ENCODE measurements at places on chromosomes 12 and 14.

GRCh38 chr14:64117671-64118402 is 176.3 kb downstream of the ESR2 start:
- DNase-seq: no peak

GRCh38 chr14:102652194-102652593 is 59.7 kb downstream of the RCOR1 start:
- DNase-seq: no peak

GRCh38 chr12:108315486-108316105 is 23.5 kb downstream of the CMKLR1 start:
- no peak for DNase-seq

DNA sequence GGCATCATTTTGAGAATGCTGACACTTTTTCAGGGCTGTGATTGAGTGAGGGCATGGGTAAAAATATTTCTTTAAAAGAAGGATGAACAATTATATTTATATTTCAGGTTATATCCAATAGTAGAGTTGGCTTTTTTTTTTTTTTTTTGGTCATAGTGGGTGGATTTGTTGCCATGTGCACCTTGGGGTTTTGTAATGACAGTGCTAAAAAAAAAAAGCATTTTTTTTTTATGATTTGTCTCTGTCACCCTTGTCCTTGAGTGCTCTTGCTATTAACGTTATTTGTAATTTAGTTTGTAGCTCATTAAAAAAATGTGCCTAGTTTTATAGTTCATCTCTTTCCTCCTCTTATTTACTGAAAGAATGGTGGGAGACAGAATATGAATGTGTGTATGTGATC is 1.4 kb upstream of the RAB5B start:
- DNase-seq: no peak

DNA sequence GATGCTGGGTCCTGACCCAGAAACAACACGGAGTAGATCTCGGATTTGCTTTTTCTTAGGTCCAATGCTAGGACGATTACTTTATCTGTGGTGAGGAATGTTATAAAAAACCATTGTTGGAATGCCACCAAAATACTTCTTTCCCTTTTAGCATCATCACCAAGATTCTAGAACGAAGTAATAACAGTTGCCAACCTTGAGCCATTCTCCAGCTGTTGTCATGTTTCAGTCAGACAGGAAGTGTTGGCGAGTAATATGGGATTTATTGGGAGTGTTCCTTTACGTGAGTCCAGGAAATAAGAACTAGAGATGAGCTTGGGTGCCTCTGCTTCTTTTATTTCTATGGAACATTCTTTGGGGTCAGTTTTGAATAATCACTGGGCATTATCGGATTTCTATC is 892.9 kb downstream of the DIO2 start:
- no peak for DNase-seq

DNA sequence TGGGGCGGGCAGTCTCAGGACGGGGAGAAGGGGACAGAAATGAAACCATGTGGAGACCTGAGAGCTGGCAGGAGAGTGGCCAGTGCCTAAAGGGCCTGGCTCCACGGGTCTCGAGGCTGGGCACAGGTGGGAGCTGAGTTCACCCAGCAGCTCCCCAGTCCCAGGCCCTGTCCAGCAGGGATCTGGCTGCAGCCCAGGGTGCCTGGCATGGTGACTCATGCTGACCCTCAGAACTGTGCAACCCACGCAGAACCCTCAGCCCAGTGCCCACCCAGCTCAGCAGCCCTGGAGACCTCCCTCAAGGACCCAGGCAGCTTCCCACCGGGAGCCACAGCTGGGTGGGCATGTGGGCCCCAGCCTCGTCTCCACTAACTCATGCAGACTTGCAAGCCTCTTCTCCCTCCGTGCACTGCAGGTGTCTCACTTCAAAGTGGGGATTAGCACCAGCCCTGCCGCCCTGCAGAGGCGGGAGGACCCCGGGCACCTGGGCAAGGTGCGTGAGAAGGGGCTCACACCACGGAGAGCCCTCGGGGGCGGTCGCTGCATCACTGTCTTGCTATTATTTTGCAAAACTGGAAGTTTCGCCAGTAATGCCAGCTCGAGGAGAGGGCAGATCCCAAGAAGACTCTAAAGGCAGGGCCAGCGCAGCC is 46.3 kb downstream of the CCNK start:
- DNase-seq: no peak

DNA sequence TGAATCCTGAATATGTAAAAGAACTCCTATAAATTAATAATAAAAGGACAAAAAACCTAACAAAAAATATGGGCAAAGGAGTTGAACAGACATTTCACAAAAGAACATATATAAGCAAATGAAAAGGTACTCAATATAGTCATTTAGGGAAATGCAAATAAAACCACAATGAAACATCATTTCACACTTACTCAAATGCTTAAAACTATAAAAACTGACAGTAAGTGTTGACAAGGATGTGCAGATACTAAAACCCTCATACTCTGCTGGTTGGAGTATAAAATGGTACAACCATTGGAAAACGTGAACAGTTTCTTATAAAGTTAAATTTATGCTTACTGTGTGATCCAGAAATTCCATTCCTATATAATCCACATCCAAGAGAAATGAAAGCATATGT is 247.1 kb downstream of the GXYLT1 start:
- DNase-seq: no peak

DNA sequence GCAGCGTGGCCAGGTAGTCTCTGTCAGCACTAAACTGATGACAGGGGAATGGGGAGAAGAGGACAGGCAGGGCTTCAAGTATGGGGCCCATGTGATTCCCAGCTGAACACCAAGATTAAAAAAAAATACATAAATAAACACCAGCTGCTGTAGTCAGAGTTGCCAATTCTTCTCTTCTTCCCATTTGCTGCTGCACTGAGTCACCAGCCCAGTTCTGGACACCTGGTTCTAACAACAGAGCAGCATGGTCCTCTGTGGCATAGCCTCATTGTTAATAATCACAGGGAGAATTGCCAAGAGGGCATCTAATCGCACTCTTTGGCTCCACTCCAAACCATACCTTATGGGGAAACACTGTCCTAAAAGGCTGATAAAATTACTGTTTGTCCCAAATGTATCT is 15.1 kb downstream of the PPM1H start:
- no peak for DNase-seq

DNA sequence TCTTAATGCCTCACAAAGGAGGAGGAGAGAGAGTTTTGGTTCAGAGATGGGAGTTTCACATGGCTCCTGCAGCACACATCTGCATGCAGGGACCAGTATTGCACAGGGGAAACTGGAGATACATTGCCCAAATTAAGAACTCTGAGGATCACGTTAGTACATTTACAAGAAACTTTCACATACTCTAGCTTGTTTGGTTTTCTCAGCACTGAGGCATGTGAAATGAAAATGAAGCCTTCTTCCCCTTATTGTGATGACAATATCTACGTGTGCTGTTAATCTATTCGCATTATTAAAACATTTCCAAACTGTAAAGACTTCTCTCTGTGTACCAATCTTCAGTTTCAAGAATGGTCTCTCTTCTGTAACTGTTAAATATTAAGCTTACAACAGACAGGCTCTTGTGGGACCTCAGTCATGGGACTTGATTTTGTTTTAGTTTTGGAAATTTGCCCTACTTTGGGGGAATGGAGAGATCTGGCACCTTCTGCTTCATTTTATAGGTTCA is 124.7 kb downstream of the DAAM1 start:
- no peak for DNase-seq

DNA sequence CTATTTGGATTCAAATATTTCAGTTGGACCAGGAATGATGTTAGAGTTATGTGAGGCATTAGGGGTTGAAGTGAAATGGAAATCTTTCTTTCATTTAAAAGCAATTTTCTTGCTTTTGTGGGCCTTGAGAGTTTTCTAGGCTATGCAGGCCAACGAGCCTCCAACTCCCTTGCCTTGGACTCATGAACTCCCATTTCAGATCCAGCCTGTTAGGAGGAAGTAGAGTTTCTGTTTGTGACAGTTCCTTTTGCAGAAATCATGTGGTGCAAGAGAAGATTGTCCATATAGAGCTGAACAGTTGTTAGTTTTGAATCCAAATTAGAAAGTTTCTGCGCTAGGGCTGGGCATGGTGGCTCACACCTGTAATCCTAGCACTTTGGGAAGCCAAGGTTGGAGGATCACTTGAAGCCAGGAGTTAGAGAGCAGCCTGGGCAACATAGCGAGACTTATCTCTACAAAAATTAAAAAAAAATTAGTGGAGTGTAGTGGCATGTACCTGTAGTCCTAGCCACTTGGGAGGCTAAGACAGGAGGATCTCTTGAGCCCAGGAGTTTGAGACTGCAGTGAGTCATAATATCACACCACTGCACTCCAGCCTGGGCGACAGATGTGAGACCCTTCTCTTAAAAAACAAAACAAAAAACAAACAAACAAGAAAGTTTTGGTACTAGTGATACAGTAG is 47.3 kb upstream of the MED13L start:
- no peak for DNase-seq

GRCh38 chr12:89661706-89662330 is 46.8 kb downstream of the ATP2B1 start:
- DNase-seq: no peak

DNA sequence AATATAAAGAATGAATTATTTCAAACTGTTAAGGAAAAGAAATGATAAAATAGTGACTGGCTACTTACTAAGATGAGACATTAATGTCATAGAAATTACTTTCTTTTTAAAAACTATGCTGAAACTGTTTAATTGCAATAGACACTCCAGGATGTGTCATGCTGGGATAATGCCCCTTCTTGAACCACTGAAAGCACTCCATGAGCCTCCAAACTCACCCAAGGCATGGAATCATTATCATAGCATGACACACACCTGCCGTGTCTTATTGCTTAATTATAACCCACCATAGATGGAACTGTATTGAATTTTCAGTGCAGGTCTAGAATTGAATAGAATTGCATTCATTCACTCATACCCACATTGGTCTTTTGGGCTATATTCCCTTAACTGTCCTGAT is 4.3 kb downstream of the MBIP start:
- no peak for DNase-seq

DNA sequence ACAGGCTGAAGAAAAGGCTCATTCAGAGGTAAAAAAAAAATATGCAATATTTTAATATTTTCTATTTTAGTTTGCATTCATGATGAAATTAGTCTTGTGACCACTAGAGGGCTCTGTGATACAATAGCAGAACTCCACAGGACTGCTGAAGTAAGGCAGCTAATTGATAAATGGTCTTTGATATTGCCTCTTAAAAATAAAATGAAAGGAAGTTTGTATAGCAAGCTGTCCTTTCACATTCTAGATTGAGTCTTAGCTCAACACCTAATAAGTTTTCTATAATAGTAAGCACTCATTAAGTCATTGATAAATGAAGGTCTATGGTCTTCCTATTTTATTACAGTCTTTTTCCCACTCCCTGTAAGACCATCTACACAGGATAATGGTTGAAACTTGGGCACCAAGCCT is 315.7 kb downstream of the NAV3 start:
- DNase-seq: peak; percentile 61

- no peak for DNase-seq
Observed at GRCh38 chr12:95368931-95369330, 105.0 kb upstream of the METAP2 start.

- peak; percentile 36 for DNase-seq
Observed at GRCh38 chr12:63826006-63826585, 18.4 kb upstream of the SRGAP1 start.

DNA sequence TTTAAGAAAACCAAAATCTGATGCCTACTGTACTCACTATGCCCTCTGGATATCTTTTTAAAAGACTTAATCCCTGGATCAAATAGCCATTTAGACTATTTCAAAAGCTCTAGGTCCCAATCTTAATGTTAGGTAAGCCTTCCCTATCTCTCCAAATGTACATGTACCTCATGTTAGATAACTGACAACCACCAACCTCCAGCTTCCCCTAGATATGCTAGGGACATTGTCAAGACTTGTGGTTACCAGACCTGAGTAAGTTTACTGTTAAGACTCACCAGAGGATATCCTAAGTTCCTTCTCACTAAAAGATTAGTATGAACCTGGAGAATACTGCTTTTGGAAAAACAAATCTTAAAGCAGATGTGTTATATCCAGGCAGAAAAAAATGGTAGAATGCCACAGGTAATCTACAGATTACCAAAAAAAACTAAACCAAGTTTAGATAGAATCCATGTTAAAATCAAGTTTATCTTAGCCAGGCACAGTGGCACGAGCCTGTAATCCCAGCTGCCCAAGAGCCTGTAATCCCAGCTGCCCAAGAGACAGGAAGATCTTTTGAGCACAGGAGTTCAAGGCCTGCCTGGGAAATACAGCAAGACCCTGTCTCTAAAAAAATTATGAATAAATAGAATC is 9.7 kb downstream of the NAP1L1 start:
- DNase-seq: no peak

DNA sequence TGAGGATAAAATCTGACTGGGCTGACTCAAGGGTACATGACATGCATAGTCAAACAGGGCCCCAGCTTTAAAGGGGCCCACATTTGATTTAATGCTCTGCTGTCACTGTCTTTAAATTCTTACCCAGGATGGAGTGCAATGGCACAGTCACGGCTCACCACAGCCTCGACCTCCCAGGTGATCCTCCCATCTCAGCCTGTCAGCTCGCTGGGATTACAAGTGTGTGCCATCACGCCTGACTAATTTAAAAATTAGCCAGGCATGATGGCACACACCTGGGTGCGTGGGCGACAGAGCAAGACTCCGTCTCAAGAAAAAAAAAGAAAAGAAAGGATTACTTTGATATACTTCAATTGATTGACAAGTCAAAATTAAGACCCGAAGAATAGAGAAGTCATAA is 9.2 kb upstream of the PLBD1 start:
- peak; percentile 93 for DNase-seq

DNA sequence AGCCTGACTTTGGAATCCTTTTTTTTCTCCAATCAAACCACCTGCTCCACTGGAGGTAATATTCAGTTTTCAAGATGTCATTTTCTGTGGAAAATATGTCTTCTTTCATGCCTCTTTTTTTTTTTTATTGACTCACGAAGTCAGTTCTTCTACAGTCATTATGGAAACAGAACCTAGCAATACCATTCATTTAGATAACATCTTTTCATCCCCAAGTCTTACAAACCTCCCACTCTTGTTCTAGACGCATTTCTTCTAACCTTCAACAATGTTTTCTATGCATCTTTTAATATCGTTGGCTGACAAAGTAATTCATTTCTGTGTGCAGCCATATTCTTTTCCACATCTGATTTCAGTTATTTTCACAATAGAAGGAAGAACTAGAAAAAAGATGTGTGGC is 474.3 kb upstream of the CCDC196 start:
- no peak for DNase-seq

DNA sequence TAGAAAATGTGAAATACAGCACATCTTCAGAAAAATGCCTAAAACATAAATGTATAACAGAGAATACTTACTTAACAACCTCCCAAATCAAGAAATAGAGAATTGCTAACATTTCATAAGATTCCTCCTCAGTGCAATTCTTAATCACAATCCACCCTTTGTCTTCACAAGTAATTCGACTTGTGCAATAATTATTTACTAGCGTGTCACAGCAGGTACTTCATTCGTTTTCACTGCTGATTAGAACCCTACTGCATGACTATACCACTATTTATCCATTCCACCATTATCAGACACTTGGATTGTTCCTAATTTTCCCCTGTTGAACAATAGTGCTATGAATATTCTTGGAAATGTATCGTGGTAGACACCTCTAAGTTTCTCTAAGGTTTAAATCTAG is 64.9 kb upstream of the BBS10 start:
- DNase-seq: no peak

- DNase-seq: no peak
Observed at GRCh38 chr14:40374221-40374620, 942.0 kb upstream of the FBXO33 start.

Data from OCI-LY7 (cell line).